Adrenal gland (tissue), 19 donors: ENCODE measurements at places on chromosomes 5 and 9. TPM values are rescaled to one million over a fixed set of nuclear protein-coding genes. Genes with fewer than 3 reads are reported as not detected.

- no peak for DNase-seq
These were observed 359.7 kb downstream of the TRIM32 start for GRCh38 chr9:117046666-117047327.

GRCh38 chr5:169121630-169122420 is 179.1 kb downstream of the SLIT3 start:
- DNase-seq, result no peak

DNA sequence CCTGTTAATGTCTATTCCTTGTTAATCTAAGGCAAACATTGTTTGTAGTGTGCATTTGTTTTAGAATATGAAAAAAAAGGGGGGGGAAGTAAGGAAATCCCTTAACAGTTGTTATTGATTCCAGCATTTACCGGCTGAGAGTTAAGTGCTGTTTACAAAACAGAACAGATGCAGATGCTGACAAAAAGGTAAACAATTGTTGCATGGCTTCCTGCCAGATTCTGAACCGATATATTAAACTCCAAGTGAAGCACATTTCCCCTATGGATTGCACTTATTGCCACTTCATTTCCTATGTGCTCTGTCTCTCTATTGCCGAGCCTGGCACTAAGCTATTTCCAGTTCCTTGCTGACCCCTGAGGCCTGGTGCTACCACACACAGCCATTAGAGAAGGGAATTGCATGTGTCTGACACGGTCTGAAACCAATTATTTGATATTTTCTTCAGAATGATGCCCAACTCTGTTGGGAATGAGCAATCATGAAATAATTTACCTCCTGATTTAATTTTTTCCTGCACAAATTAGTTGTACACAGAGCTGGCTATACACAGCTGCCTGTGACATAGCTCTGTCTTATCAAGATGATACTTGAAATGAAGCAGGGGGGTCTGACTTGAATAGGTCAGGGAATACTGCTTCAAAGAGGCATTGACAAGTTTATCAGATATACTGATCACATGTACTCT is 109.8 kb downstream of the KIAA0825 start:
- DNase-seq, result no peak

- no peak for DNase-seq
These were observed 12.2 kb downstream of the GRM6 start for GRCh38 chr5:178982941-178983340.

GRCh38 chr5:138975098-138975847 is 100.1 kb upstream of the LRRTM2 start:
- peak; percentile 80 for DNase-seq

DNA sequence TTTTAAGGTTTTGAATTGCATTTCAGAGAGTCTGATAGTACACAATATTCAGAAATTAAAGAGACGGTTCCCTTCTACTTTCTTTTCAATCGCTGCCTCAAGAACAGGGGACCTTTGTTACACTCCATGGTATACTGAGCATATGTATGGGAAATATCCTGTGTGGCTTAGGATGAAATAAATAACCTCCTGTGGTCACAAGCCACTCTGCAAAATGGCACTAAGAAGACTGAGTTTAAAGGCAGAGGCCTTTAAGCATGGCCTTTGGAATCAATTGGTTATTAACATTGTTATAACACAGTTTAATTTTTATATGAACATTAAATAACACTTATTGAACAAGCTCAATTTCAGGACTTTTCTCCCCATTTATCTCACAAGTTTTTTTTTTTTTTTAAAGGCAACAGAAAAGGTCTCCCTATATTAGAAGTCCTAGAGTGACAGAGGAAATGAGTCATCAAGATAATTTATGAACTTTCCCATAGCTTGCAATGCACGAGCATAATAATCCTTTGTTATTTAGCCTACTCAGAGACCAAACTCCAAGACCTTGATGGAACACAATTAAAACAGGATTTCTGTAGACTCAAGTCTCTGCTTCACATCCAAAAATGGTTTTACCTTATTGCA is 341.9 kb downstream of the TMEM167A start:
- DNase-seq, result no peak

DNA sequence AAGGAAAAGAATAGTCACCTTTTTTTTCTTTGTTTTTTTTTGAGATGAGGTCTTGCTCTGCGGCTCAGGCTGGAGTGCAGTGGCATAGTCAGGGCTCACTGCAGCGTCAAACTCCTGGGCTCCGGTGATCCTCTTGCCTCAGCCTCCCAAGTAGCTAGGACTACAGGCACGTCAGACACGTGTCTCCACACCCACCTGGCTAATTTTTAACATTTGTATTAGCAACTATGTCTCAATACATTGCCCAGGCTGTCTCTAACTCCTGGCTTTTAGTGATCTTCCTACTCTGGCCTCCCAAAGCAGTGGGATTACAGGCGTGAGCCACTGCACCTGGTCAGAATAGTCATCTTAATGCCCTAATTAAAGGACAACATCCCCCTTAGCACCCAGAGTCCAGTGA is 54.4 kb upstream of the CTSL start:
- no peak for DNase-seq

DNA sequence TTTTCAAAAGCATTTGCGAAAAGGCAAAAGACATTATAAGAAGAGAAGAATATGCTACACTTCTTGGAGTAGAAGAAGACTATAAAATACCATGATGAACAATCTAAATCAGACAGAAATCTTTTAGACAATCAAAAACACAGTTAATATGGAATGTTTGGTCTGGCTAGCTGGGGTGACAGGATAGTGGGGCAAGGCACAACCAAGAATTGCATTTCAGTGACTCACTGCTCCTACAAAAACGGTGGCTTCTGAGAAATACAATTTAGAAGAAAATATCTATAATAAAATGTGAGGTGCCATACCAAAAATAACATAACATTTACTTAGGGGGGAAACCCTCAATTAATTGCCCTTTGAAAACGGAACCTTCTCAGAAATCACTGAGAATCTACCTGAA is 363.4 kb downstream of the NPR3 start:
- DNase-seq, result no peak

DNAH5 gene
- 0.06 TPM for total RNA-seq

PCDHB3 gene
- total RNA-seq, result 1.1 TPM

TRIP13 gene
- total RNA-seq, result 0.76 TPM

CER1 gene
- total RNA-seq, result not detected

BHMT2 gene
- total RNA-seq, result 31.2 TPM

PGM5 gene
- 124 TPM for total RNA-seq

ENHO gene
- not detected for total RNA-seq
